ENCODE measurements at places on chromosomes 1 and 21.

GRCh38 chr1:179761296-179761695 is 18.2 kb downstream of the FAM163A start:
- no peak for DNase-seq

- no peak for DNase-seq
Measured at GRCh38 chr1:162329826-162330225, 46.8 kb downstream of the SPATA46 start.

GRCh38 chr1:17437580-17438317 is 1.7 kb downstream of the RCC2 start:
- DNase-seq, result peak; percentile 83

GRCh38 chr1:119275145-119276134 is 93.1 kb upstream of the HAO2 start:
- no peak for DNase-seq

GRCh38 chr1:12521096-12521495 is 96.9 kb downstream of the DHRS3 start:
- no peak for DNase-seq

GRCh38 chr1:9073143-9073542 is 3.7 kb upstream of the SLC2A5 start:
- no peak for DNase-seq

GRCh38 chr1:57620605-57621004 is 196.7 kb upstream of the DAB1 start:
- DNase-seq, result no peak

DNA sequence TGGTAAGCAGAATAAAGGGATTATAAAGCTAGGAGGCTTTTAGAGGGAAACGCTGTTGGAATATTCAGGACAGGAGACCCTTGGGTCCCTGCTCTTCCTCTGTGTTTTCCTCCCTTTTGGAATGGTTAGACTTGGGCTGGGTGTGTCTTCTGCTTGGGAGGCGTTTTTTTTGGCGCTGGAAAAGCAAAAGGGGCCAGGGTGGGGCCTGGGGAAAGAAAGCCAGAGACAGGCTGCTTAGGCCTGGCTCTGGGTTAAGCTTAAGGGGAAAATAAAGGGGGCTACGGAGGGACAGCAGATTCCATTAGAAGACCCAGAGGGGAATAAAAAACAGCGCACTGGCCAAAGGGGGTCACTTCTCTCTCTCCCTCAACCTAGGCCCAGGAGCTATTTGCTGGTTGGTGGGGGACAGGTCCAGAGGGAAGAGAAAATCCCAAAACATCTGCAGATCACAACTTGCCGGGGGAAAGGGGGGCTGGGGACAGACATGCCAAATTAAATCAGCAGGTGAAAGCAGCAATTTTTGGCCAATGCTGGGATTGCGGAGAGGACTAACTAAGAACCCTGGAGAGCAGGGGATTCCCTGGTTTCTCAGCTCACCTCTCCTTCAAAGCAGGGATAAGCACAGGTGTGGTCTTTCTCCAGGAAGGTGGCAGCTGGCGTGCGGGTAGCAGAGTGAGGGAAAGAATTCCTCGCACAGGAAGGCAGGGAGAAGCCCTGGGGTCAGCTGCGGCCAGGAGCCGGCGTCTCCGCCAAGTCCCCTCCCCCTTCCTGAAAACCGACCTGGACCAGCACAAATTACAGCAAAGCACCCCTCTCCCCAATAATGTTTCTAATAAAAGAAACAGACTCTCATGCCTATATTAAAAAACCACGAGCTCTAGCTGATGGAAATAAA is 82.2 kb upstream of the AK4 start:
- no peak for DNase-seq

GRCh38 chr1:192826791-192827546 is 18.1 kb downstream of the RGS2 start:
- DNase-seq, result no peak

DNA sequence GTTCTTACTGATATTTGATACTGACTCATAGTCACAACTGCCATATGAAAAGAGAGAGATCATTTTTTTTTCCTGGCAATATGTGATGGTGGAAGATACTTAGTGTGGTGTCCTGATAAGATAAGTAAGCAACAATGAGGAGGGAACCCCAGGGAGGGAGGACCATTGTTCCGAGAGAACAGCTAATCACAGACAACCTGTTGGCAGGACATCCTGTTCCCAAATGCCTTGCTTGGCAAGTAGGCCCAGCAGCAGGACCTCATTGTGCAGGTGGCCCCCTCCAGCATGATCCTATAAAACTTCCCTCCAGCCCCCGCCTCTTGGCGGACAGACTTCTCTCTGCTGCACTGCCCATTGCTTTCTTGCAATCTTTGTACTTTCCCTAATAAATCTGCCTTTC is 329.4 kb upstream of the CHRM3 start:
- DNase-seq, result no peak

DNA sequence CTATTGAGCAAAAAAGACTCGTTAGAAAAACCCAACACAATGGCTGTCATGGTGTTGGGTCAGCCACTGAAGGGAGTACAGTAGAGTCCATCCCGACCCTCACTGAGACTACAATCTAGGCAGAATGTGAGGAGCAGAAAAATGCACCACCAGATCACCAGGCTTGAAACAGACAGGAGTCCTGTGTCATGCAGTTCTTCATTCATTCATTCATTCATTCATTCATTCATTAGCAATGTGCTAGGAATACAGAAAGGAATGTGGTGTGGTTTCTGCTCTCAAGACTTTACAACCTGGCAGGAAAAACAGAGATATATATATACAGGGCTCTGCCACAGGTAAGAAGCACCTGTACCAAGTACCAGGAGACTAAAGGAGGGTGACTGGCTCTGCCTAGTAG is 392.3 kb downstream of the OMA1 start:
- DNase-seq, result no peak

DNA sequence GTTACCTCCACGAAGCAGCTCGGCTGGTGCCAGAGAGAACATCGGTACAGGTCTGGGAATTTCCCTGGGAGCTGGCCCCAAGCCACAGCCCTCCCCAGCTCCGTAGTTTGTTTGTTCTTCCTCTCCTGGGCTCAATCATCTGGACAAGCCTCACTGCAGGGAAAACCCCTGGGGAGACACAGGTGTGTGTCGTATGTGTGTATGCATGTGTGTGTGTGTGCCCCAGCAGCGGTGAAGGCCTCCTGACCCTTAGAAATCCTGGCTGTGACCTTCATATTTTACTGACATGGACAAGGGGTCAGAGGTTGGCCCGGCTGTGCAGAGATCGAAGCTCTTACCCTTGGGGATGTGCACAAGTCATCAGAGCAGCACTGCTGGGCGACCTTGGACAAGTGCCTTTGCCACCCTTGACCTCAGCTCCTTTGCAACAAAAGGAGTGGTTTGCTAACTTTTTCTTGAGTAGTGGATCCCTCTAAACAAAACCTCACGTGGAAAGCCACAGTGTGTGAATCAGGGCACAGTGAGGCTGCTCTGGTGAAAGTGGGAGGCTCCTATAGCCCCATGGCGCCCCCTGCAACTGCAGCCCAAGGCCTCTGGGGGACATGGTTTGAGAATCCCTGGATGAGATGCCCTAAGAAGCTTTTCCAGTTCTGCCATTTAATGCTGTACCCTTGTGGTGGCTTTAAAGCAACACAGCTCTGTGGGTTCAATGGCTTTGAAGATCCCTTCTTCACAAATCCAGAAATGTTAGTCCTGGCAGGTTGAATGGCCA is 12.3 kb upstream of the IL22RA1 start:
- no peak for DNase-seq

GRCh38 chr1:78472851-78473496 is 17.8 kb upstream of the PTGFR start:
- DNase-seq, result no peak

GRCh38 chr1:88783145-88783544 is 99.1 kb downstream of the PKN2 start:
- DNase-seq, result no peak

DNA sequence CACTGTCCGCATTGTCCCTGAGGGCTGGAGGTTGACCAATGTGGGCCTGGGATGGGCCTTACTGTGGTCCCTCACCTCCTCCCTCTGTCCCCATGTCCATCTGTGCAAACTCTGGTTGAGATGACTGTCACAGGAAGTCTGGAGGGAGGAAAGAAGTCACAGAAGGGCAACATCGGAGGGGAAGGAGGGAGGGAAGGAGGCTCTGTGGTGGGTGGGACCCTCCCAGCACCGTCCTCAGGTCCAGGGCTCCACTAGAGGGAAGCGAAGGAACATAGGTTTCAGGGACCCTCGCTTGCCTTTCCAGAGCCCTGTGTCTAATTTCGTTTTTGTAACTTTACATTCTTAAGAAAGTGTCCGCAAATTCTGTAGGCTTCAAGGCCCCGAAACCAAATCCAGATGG is 111.3 kb upstream of the SLC44A3 start:
- no peak for DNase-seq

GRCh38 chr1:230902349-230902923 is 34.1 kb upstream of the C1orf198 start:
- no peak for DNase-seq

- DNase-seq, result no peak
Measured at GRCh38 chr1:177913762-177914540, 55.9 kb downstream of the SEC16B start.

GRCh38 chr1:172398970-172399755 is 21.3 kb upstream of the C1orf105 start:
- no peak for DNase-seq

- DNase-seq, result no peak
Measured at GRCh38 chr1:79113836-79114235, 107.3 kb upstream of the ADGRL4 start.

GRCh38 chr1:20069874-20070273 is at the start of gene PLA2G5:
TSS of gene PLA2G5 (plus strand) at chr1:20070194. CDS start at chr1:20084831, 14,637 bp downstream.
- no peak for DNase-seq

GRCh38 chr1:112358798-112359408 is 37.1 kb upstream of the CTTNBP2NL start:
- DNase-seq, result peak; percentile 16

GRCh38 chr21:38995731-38996130 is 187.5 kb downstream of the PSMG1 start:
- DNase-seq, result no peak

- no peak for DNase-seq
Measured at GRCh38 chr1:73998348-73998959, 199.5 kb downstream of the LRRIQ3 start.

DNA sequence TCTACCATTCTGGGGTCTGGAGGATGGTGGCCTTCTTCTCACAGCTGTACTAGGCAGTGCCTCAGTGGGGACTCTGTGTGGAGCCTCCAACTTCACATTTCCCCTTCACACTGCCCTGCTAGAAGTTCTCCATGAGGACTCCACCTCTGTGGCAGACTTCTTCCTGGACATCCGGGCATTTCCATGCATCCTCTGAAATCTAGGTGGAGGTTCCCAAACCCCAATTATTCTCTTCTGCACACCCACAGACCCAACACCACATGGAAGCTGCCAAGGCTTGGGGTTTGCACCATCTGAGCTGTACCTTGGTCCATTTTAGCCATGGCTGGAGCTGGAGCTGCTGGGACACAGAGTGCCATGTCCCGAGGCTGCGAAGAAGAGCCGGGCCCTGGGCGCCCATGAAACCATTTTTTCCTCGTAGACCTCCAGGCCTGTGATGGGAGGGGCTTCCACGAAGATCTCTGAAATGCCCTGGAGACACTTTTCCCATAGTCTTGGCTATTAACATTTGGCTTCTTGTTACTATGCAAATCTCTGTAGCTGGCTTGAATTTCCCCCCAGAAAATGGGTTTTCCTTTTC is 170.5 kb downstream of the FOXD2 start:
- DNase-seq, result no peak

- DNase-seq, result no peak
Measured at GRCh38 chr1:99728494-99729235, 37.8 kb downstream of the FRRS1 start.

GRCh38 chr1:9302745-9303524 is 10.2 kb downstream of the SPSB1 start:
- no peak for DNase-seq

- DNase-seq, result no peak
Measured at GRCh38 chr1:169928438-169929209, 34.9 kb upstream of the SCYL3 start.

DNA sequence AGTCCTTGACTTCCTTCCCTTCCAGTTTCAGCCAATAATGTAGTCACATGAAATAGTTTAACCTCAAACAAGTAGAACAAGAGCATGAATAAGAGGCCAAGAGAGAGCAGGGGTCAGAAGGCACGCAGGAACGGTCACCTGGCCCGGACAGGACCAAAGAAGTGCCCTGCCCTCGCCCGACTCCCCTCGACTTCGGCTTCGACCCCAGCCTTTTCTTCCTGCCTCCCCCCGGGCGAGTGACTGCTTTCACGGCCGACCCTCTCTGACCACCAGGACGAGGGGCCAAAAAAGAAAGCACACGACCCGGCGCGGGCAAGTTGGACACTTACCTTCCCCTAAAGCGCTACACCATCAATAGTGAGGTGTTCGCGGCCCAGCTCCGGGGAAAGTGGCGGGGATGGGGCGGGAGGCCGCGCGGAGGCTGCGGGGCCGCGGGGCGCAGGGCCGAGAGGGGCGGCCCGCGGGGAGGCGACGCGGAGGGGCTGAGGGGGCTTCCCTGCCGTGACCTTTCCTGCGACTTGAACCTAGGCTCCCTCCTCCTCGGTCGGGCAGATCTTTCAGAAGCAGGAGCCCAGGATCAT is 519 bp downstream of the RERE start:
- peak; percentile 25 for DNase-seq

- no peak for DNase-seq
Measured at GRCh38 chr1:159187033-159187432, 15.6 kb downstream of the CADM3 start.

DNA sequence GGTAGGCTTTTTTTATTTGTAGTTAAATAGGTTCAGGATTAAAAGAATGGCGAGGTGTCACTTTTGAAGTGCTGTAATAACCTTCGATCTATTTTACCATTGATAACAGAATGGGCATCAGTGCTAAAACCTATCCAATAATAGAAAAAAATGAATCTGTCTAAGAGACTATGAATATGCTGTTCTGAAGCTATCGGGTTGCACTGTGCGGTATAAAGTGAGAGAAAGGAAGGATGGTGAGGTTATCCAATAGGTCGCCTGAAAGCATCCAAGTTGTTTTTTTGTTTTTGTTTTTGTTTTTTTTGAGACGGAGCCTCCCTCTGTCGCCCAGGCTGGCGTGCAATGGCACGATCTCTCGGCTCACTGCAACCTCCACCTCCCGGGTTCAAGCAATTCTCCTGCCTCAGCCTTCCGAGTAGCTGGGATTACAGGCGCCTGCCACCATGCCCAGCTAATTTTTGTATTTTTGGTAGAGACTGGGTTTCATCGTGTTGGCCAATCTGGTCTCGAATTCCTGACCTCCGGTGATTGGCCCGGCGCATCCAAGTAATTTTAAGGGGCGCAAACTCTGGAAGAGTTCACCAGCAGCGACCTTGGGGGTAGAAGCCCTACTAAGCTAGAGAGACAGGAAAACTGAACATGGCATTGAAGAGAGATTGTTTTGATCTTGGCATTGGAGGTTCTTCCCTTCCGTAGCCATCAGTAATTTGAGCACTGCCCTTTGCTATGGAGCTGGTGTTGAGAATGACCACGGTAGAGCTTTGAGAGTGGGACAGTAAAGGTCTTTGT is 8.7 kb upstream of the MDM4 start:
- DNase-seq, result no peak
